ENCODE measurements at places on chromosomes 4 and X.

GRCh38 chr4:41423117-41423516 lies 114.8 kb upstream of the LIMCH1 start:
- no peak for DNase-seq

GRCh38 chr4:122539861-122540465 lies 80.9 kb downstream of the IL21 start:
- no peak for DNase-seq

GRCh38 chrX:72141372-72142004 lies 9.8 kb upstream of the RTL5 start:
- no peak for DNase-seq

- DNase-seq: no peak
Measured at GRCh38 chr4:109614466-109614865, 54.4 kb downstream of the MCUB start.

GRCh38 chrX:57906790-57907189 lies 3.5 kb downstream of the ZXDA start:
- DNase-seq: no peak

GRCh38 chr4:177093964-177094363 lies 215.7 kb upstream of the NEIL3 start:
- no peak for DNase-seq

DNA sequence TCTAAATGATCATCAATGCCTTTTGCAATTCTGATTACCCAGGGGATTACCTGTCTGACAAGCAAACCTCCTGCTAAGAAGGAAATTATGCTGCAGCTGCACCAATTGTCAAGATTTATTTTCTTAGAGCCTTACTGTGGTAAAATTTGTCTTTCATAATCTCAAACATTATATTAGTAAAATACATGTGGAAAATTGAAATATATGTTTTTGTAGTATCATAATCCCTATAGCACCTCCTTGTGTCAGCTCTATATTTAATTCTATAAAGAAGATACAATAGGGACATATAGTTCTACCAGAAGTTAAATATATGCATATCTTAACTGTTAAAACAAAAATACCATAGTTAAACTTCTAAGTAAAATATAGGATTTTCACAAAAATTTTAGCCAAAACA lies 655.6 kb upstream of the PCDH10 start:
- no peak for DNase-seq

GRCh38 chrX:72057849-72058248 lies 73.9 kb downstream of the RTL5 start:
- DNase-seq: no peak

- no peak for DNase-seq
Measured at GRCh38 chrX:150870029-150870428, 28.4 kb downstream of the CD99L2 start.

GRCh38 chr4:53132132-53132891 lies 233.5 kb downstream of the SCFD2 start:
- DNase-seq: no peak

- no peak for DNase-seq
Measured at GRCh38 chr4:1092026-1092982, 21.1 kb downstream of the RNF212 start.

- DNase-seq: no peak
Measured at GRCh38 chrX:108396188-108396891, 41.9 kb downstream of the COL4A6 start.

DNA sequence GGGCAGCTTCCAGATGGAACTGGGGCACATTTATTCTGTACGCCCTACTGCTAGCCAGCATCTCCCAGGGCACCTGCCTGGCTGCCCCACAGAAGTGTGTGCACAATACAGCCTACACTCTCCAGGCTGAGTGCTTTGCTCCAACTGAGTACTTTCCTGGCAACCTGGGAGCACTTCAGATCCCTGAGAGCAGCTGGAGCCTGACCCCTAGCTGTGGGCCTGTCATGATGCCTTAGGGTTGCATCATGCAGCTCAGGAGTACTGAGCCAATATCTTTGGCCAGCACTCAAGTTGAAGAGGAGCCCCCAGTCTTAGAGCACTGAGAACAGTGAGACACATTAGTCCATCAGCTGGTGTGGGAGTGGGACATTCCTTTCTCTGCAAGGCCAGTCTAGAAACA lies 321.9 kb downstream of the CFAP47 start:
- DNase-seq: no peak

DNA sequence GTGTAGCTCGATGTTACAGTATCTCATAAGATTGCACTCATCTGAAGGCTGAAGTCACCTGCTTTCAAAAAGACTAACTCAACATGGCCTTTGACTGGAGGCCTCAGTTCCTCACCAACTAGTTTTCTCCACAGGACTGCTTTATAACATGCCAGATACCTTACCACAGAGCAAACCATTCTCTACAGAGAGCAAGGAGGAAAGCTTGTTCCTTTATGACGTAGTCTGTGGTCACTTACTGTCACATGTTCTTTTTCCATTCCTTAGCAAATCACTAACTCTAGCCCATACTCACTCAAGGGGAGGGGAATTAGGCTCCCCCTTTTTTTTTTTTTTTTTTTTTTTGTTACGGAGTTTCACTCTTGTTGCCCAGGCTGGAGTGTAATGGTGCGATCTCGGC lies 3.2 kb downstream of the THAP9 start:
- no peak for DNase-seq

GRCh38 chrX:122868631-122869030 lies 315.4 kb upstream of the GRIA3 start:
- DNase-seq: no peak

GRCh38 chr4:11158971-11159370 lies 269.7 kb downstream of the HS3ST1 start:
- DNase-seq: no peak

GRCh38 chrX:53718073-53718472 lies 31.6 kb upstream of the HUWE1 start:
- DNase-seq: no peak

- no peak for DNase-seq
Measured at GRCh38 chrX:154008521-154008920, 11.2 kb downstream of the IRAK1 start.

DNA sequence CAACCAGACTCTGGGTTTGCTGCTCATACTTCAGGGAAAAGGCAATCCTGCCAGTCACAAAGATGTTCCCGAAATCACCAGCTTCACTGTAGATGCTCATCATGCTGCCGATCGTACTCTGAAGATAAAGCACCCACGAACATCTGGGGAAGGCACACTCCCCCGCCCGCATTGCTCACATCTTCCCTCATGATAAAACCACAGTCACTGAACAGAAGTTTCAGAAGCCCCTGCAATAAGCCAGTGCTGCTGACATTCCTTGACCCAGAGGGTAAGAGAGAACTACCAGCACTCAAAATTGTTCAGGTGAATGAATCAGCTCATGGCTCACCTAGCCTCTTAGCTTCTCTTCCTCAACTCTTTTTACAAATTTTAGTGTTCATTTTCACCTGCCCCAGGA lies 43.1 kb downstream of the SRPX2 start:
- DNase-seq: no peak

- no peak for DNase-seq
Measured at GRCh38 chrX:40736170-40736505, 796 bp upstream of the MED14 start.

DNA sequence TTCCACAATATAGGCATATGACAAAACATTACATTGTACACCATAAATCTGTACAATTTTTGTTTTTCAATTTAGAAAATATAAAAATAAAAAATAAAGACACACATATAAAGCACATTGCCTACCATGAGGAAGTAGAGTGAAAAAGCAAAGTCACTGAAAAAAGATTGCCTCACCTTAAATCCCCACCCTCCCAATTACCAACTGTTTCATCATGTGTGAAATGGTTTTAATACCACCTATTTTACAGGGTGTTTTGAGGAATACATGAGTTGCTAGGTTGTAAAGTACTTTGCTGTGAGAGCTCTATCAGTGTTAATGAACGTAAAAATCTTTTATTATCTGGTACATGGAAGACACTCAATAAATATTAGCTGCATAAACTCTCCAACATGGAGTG lies 373.6 kb upstream of the NDST3 start:
- DNase-seq: no peak

DNA sequence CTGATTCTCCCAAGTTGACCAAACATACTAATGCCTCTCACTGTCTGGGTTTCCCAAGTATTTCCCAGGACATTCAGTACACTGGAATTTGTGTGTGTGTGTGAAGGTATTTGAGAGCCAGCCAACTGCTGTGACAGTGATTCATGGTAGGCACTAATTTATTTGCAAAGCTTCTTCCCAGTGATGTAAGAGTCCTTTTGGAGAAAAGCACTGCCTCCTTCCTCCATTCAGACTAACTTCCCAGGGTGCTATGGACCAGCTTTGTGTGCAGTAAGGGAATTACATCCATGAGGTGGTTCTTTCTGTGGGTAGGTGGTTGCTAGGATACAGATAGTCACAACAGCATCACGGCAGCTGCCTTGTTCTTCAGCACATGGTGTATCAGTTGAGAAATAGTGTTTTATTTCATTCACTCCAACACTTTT lies 8.7 kb downstream of the EGF start:
- DNase-seq: peak; percentile 44

DNA sequence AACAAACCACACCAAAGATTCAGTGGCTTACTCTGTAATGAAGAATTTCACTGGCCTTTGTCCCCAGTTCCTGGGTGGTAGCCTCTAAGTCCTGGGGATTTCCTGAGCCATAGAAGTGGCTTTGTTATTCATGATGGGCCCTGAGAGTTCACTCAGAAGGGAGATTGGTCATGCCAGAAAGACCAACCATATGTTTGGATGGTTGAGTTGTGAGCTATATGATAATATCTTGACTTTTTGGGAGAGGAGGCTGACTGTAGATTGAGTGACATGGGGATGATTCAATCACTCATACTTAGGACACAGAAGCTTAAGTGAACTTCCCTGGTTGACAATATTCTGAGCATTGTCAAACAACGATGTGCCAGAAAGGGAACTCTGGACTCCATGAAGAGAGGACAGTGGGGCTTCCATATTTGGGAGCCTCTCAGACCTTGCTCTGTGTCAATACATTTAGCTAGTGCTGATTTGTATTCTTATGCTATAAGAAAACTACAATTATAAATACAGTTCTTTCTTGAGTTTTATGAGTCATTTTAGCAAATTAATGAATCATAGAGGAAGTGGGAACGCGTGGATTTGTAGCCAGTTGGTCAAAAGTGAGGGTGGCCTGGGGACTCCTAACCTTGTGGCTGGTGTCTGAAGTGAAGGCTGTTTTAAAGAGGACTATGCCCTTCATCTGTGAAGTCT lies 392.0 kb downstream of the GBA3 start:
- DNase-seq: no peak

DNA sequence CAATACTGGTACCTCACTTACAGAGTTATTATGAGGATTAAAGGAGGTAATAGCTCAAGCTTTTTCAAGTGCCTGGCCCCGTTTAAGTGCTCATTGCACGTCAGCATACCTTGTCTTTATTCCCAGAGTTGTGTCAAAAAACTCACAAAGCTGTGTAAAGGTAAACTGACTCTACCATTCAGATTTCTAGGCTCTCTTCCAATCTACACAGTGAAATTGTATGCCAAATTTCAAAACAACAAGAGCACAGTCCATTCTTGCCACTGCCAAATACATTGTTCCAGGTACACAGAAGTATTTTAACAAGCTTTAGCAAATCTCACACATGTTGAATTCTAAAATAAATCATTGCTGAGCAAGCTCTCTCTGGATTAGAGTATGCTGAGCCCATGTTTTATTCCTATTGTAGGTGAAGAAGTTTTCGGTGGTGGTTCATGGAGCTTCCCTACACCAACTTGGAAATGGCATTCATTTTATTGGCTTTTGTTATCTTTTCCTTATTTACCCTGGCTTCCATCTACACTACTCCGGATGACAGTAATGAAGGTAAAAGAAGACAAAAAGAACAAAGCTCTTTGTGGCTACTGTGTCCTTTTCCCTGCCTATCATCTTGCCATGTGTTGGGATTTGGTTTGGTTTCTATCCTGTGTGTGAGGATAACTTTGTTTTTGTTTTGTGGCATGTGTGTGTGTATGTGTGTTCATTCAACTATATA lies 16.2 kb downstream of the SMIM31 start:
- DNase-seq: no peak

DNA sequence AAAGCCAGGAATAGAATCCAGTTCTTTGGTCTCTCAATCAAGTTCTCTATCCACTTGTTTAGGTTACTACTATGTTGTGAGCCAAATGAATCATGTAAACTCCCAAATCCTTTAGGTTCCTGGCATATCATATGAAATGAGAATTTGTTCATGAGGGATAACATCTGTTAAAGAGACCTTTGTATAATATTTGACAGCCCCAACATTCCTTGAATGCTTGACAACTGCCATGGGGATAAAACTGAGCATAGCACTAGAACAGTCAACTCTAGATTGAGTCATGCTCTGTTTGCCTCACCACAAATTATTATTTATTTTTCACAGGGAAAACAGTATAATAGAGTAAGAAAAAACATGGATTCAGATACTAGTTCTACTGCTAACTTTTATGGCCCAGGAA lies 93.3 kb downstream of the NAA11 start:
- DNase-seq: no peak

- DNase-seq: no peak
Measured at GRCh38 chr4:184513802-184514120, 39.4 kb upstream of the IRF2 start.

DNA sequence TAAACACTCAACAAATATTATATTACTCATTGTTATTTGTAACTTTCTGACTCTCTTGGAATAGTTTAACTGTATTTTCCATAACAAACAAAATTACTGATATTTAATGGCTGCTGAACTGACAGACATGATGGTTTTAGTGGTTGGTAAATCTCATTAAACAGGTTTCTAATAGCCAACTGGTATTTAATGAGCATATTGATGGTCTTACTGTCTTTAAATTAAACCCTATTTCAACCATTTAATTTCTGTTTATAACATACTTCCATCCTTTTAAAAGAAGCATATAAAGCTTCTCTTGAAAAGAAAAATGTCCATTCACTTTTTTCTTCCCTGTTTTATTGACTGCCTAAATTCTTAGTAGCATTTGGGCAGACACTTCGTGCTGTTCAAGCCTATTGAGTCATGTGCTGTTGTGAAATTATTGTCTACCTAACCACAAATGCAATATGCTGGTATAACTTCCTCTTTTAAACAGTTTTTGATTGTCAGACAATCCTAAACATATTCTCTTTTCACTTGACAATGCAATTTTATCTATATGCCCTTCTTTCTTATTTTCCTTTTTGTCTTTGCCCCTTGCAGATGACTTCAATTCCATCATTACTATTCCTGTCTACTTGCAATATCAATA lies 163.9 kb upstream of the SLC7A11 start:
- DNase-seq: no peak

DNA sequence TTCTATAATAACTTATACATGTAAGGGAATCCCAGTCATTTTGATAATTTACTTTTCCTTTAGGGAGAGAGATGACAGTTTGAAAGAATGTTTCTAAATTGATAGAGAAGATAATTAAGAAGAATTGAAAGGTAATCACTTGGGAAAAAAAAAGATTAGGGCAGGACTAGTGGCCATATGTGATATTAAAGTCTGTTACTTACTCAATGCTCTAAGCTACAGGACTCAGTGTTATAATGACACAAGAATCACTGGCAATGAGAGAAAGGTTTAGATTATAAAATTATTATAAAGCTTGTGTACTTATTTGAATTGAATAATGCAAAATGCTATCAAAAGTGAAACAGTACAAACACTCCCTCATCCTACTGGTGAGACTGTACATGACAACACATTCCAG lies 265.3 kb downstream of the BANK1 start:
- no peak for DNase-seq

All from HFF-Myc (cell line).